ENCODE measurements at places on chromosomes 4 and X.

GRCh38 chr4:48779095-48779997, 733 bp downstream of the FRYL start:
- peak; percentile 73 for DNase-seq

DNA sequence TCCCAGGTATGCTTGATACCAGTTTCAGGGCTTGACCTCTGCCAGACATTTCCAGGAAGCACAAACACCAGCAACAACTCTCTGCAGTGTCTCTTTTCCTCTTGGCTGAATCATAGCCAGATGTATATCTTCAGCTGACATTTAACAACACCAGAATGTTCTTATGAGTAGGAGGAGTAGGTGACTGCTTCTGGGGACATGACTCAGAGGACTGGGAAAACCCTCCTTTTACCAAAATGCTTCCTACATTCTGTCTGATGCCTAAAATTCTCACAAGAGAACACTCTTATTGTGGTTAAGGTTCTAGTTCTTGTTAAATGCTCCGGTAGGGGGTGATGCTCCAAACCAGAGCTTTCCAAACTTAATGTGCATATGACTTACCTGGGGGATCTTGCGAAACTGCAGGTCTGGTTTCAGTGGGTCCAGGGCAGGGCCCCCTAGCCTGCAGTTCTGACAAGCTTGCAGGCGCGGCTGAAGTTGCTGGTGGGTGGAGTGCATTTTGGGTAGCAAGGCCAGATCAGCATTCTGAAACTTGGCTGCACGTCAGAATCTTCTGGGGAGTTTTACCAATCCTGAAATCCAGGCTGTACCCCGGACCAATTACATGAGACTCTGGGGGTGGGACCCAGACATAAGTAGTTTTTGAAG, 329.3 kb upstream of the RPS6KA3 start:
- no peak for DNase-seq

DNA sequence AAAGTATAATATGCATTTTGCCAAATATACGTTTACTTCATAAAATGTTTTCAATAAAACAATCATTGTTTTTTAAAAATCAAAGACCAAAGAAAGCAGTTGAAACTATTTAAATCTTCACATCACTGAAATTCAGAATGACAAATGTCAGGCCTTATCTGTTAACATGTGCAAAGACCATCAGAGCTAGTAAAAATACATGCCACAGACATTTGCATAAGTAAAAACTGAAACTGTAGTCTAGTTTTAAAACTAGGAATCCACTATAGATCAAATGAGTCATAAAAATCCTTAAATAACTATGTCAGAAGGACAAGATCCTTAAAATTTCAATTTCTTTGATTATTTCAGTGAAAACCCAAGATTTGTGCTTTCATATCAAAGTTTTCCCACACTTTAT, 24.8 kb downstream of the KLHL15 start:
- DNase-seq: no peak

DNA sequence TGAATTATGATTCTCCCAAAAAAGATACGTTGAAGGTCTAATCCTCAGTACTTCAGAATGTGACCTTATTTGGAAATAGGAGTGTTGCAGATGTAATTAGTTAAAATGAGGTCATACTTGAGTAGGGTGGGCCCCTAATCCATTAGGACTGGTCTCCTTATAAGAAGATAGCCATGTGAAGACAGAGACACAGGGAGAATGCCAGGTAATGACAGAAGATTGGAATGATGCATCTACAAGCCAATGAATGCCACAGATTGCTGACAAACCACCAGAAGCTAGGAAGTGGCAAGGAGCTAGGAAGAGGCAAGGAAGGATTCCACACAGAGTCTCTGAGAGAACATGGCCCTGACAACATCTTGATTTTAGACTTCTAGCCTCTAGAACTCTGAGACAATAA, 7.4 kb upstream of the RPS6KA3 start:
- no peak for DNase-seq

- no peak for DNase-seq
Measured at GRCh38 chr4:41418444-41418843, 119.5 kb upstream of the LIMCH1 start.

DNA sequence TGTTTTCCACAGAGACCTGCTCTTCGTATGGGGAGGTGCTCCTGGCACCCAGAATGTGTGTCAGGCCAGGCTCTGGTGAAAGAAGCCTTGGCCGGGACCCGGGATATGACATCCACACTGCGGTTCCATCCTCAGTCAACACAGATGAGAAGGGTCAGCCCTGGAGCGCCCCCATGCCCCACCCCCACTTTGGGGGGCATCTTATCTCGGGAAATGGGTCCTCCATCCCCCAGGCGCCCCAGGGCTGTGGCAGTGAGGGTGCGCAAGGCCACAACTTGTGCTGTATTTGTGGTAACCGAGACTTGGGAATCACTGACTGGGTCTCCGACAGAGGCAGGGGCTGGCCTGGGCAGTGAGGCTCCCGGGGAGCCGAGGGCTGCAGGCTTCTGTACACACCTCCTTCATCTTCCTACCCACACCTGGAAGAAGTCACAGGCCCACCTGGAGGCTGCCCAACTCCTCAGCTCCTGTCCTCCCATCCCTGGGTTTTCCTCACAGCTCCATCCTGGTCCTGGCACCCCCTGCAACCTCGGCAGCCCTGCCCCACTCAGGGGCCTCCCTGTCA, 8.0 kb downstream of the CFAP99 start:
- DNase-seq: no peak

DNA sequence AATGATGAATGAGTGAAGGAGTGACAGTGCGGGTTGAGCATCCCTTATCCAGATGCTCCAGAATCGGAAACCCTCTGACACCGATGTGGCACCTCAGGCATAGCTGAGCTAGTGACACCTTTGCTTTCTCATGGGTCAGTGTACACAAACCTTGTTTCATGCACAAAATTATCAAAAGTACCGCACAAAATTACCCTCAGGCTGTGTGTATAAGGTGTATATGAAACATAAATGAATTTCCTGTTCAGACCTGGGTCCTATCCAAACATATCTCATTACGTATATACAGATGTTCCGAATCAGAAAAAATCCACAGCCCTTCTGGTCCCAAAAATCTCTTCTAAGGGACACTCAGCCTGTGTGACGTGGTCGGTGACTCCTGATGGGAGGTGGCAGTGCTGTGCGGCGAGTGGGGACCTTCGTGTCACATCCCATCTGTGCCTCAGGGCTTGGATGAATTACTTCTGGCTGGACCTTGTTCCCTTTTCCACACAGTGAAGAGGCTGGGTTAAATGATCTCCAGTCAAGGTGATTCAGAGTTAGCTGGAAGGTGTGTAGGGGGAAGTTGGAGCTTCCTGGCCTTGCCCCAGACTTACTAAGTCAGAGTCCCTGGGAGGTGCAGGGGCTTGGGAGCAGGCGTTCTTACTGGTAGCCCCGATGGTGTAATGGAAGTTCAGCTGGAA, 18.8 kb downstream of the RGS12 start:
- no peak for DNase-seq

- no peak for DNase-seq
Measured at GRCh38 chrX:95907081-95907480, 777.6 kb upstream of the DIAPH2 start.

GRCh38 chr4:163317110-163317509, 15.3 kb downstream of the NPY1R start:
- DNase-seq: peak; percentile 41

DNA sequence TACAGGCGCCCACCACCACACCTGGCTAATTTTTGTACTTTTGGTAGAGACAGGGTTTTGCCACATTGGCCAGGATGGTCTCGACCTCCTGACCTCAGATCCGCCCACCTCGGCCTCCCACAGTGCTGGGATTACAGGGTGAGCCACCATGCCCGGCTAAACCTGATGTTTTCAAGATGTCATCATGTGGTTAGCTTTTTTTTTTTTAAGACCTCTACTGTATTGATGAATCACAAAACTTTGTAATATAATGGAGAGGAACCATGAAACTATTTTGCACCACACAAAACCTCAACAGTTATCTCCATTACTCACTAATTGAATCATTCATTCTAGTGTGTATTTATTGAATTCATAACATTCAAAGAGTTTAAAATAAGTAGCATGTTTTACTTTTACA, 94.7 kb upstream of the NEIL3 start:
- DNase-seq: no peak

Measured in iPS-NIHi11 (cell line).